ENCODE measurements at places on chromosomes 6 and 20. TPM values are rescaled to one million over a fixed set of nuclear protein-coding genes. Genes with fewer than 3 reads are reported as not detected.

DNA sequence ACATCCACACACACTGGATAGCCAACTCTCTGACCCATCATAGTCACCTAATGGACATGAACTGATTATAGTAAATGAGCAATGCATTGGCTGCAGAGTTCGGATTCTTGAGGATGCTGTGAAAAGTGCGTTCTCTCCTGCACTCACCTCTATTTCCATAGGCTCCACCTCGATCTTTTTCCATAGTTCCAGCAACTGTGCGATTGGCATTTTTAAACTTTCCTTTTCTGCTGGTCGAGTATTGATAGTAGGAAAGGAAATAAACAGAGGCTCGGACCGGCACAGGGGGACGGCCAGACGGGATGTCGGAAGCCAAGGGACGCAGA, 94.4 kb downstream of the RNASET2 start:
- no peak for DNase-seq

DNA sequence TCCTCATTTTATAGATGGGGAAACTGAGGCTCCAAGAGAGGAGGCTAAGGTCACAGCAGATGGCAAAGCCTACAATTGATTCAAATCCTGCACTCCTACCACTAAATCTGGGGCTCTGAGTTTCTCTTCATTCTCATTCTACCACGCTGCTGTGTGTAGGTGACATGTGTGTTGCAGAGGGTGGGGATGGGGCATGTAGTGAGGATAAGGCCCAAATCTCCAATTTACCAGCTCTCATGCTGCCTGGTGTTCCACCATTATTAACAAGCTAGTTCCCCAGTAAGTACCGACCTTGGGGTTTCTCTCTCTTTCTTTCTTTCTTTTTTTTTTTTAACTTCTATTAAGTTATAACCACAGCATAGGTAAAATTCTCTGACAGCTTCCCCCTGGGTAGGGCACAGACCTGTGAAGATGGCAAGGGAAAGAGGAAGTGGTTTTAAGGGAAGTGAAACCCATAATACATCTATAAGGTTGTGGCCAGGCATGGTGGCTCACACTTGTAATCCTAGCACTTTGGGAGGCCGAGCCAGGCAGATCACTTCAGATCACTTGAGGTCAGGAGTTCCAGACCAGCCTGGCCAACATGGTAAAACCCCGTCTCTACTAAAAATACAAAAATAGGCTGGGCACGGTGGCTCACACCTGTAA, 13.0 kb upstream of the MATN4 start:
- DNase-seq: no peak

DNA sequence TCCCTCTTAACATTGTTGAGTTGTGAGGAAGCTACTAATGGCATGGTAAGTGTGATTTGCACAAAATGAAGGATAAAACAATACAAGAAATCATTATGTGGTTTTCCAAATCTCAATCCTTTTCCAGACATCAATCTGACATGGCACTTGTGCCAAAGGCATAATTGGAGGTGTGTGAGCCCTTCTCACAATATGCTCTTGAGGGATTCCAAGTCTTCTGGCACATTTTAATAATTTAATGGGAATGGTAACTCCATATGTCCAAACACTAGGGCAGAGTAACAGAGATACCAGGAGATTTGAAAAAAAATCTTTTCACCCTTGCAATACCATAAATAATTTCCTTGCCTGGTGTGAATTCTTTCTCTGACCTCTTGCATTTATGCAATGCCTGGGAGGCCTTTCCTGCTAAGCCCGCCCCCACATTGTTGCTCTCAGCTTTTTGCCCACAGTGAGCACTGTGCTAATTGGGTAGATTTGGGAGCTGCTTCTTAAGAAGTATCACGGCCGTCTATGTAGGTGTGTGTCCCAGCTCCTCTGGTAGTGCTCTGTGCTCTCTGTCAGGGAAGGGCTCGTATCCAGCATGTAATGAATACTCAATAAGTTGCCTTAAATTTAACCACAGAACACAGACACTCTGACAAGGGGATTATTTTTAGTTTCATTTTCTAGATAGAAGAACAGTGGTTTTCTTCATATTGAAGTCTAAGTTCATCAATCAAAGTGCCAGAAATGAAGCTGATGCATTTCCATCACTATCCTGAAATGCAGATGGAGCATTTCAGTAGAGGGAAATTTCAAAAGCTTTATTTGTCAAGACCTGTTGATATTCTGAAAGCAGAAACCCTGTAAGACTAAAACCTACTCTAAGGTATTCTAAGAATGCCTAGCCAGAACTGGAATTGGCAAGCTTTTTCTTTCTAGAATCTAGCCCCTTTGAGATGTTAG, 54.4 kb upstream of the CEP85L start:
- DNase-seq: peak; percentile 9

The HAO1 gene
- total RNA-seq: not detected

The BEND3 gene
- total RNA-seq: 38.8 TPM

The SRXN1 gene
- total RNA-seq: 15.8 TPM

Measured in H1 (cell line).